ENCODE measurements at places on chromosomes 4 and X.

DNA sequence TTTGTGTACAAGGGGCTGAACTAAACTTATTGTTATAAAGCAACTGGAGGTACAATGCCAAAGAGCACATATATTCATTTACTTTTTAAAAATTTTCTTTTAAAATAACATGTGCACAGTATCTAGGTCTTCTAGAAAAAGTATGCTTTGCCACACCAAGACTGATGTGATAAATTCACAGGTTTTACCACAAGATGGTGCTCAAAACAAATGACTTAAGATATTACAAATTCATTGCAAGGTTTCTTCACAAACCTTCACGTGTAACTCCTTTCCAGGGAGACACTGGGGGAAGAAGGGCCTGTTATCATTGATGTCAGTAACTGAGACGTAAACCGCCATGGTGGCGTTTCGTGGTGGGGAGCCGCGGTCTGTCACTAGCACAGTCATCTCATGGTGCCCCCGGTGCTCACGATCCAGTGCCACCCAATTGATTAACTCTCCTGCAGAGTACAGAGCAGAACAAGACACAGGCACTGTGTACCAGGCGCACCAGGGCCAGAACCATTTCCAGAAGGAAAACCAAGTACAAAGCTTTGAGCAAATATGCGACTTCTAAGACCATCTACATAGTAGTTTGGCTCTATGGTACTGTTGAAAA is 162.2 kb downstream of the DCHS2 start:
- no peak for DNase-seq

- no peak for DNase-seq
These were observed 52.0 kb upstream of the HS3ST1 start for GRCh38 chr4:11480683-11481082.

DNA sequence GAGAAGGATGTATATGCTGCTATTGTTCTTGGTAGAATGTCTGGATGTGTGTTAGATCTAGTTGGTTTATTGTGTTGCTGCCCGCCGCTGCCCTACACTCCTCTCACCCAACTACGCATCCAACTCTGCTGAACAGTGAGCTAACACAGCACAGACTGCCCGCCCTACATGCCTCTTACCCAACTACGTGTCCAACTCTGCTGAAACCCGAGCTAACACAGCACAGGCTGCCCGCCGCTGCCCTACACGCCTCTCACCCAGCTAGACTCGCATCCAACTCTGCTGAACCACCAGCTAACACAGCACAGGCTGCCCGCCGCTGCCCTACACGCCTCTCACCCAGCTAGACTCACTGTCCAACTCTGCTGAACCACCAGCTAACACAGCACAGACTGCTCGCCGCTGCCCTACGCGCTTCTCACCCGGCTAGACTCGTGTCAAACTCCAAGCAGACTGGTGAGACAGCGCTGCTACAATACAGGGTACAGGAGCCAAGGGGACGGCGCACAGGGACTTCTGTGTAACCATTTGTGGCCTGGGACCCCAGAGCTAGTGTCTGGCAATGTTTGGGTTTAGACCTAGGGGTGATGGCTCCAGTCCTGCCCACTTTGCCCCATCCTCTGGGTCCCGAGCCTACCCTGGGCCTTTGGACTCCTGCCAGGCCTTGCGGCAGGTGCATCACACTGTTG is 11.6 kb upstream of the CTBP1 start:
- DNase-seq: no peak

GRCh38 chr4:107564326-107564725 is 155.7 kb downstream of the PAPSS1 start:
- DNase-seq: no peak

- no peak for DNase-seq
These were observed 574.5 kb upstream of the SLIT2 start for GRCh38 chr4:19677211-19677610.

- DNase-seq: no peak
These were observed 18.3 kb downstream of the ZNF518B start for GRCh38 chr4:10438924-10439323.

DNA sequence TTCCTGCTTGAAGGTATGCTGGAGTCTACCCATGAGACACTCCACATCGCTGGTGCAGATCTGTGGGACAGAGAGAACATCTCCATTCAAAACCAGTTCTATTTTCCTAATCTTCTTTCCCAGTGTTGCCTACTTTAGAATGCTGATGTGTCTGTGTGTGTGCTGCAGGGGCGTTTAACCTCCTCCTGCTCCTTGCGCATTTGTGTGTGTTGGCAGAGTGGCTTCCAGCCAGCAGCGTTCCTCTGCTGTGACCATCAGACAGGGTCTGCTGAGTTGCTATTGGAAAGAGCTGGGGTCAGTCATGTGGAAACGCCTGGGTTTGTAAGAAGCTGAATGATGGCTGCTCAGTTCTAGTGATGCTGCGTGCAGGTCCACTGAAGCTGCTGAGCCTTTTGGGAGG is 223.6 kb downstream of the RBMX2 start:
- no peak for DNase-seq

DNA sequence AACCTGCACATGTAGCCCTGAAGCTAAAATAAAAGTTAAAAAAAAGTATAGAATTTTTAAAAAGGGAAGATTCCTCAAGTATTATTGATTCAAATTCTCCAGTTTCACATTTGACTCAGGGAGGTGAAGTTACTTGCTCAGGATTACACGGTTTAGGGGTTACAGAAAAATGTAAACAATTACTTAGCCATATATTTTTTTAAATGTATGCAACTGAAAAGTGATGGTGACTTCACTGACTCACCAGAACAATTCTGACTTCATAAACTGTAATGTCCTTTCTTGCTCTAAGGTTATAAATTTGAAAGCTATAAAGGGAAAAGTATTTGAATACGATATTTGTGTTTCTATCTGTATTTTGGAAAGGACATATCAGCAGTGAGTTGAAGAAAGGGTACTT is 371.2 kb downstream of the SPRY1 start:
- no peak for DNase-seq

DNA sequence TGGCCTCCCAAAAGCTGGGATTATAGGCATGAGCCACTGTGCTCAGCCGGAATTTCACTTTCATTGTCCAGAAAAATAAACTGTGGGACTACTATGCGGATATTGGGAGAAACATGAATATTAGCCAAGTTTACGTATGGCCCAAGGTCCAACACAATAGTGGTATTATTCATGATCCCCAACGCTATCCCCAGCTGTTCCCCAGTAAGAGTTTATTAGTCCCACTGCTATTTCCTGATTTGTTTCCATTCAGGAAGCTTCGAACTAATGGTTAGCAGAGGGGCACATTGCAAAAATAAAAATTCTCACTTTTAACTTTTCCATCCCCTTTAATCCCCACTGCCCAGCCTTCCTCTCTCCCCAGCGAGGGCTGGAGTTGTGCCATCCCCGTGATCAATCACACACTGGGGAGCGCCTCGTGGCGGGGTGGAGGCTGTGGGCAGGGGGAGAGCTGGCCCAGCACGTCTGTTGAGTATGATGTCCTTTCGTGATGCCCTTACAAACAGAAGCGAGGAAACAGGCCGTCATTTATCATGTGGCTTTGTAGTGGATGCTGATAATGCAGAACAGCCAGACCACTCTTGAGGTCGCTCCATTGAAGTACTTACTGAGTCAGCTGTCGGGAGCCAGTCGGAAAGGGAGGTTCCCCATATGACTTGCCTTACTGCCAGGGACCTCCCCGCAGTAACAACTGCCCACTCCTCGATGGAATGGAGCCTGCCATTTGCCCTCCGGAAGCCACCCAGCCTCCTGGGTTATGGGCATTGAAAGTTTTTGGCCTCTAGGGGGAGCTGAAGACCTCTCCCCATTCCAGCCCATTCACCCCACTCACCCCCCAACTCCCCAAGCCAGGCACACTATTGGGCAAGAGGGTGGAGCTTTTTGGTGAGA is 117.0 kb downstream of the KDR start:
- no peak for DNase-seq

- no peak for DNase-seq
These were observed at the start of gene LRCH2 for GRCh38 chrX:115233497-115234455. Gene LRCH2, minus strand, starts transcription at chrX:115234096. Its CDS starts 55 bp downstream, at chrX:115234041.

DNA sequence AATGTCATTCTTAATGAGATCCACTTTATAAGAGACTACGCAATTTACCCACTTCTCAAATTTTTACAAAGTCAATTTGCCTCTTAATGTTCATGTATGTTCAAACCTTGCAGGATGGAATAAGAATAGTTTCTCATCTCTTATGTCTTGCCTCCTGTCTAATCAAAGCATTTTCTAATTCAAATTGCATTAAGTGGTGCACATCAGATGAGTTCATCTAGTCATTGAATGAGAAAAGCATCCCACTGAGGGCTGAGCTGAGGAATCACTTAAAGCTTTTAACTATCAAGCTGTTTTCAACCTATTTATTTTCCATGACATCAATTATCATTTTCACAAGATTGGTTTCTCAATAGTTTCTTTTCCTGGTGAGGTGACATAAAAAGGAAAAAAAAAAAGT is 1964.0 kb downstream of the PCDH7 start:
- no peak for DNase-seq

- DNase-seq: no peak
These were observed 135.6 kb downstream of the TSPAN5 start for GRCh38 chr4:98522636-98523395.

DNA sequence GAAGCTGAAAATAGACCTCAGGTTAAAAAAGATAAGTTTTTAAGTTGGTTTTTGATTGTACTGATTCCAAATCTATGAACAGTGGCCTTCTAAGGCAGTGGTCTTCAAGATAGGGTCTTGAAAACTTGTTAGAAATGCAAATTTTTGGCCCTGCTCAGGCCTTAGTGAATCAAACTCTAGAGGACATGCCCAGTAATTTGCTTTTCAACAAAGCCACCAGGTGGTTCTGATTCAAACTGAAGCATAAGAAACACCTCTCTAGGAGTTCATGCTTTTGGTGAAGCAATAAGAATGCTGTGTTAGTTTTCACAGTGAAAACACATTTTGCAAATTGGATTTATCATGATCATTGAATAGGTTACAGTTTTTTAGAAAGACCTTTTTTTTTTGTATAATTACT is 1849.4 kb upstream of the AGA start:
- no peak for DNase-seq

- DNase-seq: no peak
These were observed 112.9 kb downstream of the ARHGAP10 start for GRCh38 chr4:147844781-147845180.

- DNase-seq: no peak
These were observed 23.8 kb downstream of the MOSPD2 start for GRCh38 chrX:14897042-14897441.

- DNase-seq: no peak
These were observed 97.3 kb downstream of the NKX6-1 start for GRCh38 chr4:84401701-84402306.

DNA sequence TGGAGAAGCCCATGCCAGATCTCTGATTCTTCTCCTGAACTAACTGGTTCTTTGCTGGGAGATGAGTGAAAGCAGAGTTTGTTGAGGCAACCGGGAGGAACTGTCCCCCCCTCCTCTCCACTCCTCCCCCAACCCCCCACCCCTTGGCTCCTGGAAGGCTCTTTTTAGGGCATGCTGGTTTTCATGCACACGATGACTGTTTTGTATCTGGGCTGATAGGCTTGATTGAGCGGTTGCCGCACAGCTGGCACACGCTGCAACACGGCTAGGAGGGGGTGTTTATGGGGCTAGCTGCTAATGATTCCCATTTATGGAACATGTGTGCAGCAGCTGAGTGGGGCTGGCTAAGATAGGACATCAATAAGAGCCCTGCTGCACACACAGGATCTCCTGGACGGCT is 137.2 kb downstream of the SMIM20 start:
- no peak for DNase-seq

DNA sequence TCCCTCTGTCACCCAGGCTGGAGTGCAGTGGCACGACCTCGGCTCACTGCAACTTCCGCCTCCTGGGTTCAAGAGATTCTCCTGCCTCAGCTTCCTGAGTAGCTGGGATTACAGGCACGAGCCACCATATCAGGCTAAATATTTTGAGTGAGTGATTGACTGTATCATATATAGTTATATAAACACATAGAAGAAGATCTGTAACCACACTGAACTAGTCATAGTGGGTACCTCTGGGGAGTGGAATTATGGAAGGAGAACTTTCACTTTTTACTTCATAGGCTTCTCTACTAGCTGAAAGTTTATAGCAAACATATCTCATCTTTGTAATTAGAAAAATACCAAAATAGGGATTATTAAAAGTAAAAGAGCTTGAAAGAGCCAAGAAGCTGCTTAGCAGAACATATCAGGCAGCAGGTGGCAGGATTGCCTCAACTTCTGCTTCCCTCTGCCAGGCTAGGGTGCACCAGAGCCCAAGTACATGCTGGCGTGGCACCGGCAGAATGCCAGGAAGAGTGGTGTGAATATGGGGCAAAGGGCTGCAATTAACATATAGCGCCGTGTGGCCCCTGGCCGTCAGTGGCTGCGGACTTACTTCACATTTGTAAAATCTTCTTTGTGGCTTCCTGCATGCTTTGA is 39.5 kb upstream of the CD40LG start:
- DNase-seq: peak; percentile 65

DNA sequence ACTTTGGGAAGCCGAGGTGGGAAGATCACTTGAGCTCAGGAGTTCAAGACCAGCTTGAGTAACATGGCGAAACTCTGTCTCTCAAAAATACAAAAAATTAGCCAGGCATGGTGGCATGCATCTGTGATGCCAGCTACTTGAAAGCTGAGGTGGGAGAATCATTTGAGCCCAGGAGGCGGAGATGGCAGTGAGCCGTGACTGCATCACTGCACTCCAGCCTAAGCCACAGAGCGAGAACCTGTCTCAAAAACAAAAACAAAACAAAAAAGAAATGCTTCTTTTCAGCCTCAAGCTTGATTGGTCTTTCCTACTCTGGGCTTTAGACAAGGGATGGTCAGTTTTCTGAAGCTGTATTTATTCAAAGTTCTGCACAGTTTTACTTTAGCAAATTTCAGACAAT is 15.8 kb upstream of the DHRSX start:
- DNase-seq: no peak

DNA sequence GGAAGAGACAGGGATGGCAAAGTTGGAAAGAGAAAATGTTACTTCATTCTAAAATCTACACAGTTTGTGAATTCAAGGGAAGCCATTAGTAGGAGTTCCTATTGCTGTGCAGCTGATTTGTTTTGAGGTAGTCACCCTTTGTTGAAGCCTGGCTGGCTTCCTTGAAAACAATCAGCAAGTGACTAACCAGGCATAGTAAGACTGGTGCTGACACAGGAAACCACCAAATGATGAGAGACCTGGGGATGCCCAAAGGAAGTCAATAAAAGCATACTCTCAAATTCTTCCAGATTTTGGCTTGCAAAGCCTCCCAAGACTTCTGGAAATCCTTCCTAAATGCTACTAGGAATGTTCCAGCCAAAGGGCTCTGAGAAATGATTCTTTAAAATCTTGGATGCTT is 23.9 kb upstream of the PRDM8 start:
- peak; percentile 58 for DNase-seq

- no peak for DNase-seq
These were observed at the start of gene GASK1B for GRCh38 chr4:158172261-158173258. Gene GASK1B, minus strand, starts transcription at chr4:158173025. Its CDS starts 1,650 bp downstream, at chr4:158171375.

- no peak for DNase-seq
These were observed 296.0 kb upstream of the SFRP2 start for GRCh38 chr4:154084864-154085263.

GRCh38 chrX:22389556-22390179 is 117.0 kb downstream of the CBLL2 start:
- no peak for DNase-seq

DNA sequence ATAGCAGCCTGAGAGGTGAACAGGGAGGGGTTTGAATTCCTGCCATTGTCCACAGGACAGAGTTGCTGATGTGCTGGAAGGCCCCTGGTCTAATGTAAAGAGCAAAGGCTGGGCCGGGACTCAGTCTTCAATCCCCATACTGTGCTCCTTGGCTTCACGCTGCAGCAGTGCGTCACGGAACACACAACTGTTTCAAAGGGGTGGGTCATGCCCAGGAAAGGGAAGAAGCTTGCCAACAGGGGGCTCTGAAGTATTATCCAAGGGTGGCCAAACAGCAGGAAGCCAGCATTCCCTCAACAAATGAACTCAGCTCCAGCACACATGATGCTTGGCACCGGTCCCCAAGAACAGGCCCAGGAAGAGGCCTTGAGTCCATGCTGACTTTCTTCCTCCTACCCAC is 122.5 kb downstream of the NFKB1 start:
- no peak for DNase-seq
